A673 (cell line): ENCODE measurements at places on chromosomes 16 and 17.
A peak's percentile ranks its signal among the peaks of the same experiment; 100 is the strongest.

DNA sequence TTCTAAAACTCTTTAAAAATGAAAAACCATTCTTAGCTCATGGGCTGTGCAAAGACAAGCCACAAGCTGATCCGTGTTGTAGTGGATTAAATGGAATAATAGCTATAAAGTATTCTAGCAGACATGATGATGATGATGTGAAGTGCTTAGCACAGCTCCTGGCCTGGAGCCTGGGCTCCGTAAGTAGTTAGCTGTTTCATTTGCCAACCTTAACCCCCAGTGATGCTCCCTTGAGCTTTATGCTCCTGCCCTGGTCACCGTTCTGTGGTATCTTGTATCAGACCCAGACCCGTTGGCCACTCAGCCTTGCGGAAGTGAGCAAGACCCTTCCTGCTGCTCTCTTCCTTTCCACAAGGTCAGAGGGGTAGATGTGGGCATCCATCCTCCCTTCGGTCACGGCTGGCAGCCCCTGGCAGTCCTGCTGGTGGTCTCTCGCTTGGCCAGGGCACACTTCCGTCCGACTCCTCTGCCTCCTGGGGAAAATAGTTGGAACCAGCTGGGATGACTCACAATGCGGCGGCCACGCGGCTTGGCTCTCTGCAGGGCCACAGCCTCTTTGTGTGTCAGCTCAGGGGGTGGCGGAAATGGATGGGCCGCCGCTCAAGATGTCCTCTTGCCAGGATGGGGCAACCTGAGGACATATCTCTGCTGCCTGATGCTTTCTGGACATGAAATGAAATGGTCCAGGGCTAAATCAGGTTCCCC is 79.1 kb downstream of the GPR139 start:
- DNase-seq: no peak

DNA sequence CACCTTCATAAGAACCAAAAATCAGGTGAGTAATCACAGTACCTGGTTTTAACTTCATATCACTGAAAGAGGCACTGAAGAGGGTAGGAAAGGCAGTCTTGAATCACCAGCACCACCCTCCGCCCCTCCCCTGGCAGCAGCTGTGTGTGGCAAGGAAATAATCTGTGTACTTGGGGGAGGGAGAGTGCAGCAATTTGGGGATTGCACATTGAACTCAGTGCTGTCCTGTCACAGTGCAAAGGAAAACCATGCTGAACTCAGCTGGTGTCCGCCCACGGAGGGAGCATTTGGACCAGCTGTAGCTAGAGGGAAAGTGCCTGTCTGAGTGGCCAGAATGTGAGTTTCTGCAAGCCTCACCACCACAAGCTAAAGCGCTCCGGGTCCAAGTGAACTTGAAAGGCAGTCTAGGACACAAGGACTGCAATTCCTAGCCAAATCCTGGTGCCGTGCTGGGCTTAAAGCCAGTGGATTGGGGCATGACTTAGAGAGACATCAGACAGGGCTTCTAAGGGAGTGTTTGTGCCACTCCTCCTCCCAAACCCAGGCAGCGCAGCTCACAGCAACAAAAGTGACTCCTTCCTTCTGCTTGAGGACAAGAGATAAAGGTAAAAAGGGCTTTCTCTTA is 39.7 kb upstream of the ALDH3A1 start:
- peak; percentile 17 for DNase-seq

- DNase-seq: no peak
Observed at GRCh38 chr16:85171759-85172454, 59.6 kb upstream of the CIBAR2 start.

DNA sequence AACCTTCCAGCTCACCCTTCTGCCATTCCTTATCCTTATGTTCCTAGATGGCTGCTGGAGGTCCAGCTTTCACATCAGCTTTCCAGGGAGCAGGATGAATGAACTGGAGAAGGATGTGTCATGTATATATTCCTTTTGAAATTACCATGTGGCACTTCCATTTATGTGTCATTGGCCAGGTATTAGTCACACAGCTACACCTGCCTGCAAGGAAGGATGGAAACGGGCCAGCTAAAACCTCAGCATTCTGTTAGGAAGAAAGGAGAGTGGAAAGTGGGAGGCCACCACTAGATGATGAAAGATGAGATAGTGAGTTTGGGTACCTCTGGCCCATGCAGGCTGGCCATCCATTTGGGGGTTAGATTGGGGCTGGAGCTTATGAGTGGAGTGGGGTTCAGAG is 67.5 kb downstream of the KSR1 start:
- DNase-seq: no peak

DNA sequence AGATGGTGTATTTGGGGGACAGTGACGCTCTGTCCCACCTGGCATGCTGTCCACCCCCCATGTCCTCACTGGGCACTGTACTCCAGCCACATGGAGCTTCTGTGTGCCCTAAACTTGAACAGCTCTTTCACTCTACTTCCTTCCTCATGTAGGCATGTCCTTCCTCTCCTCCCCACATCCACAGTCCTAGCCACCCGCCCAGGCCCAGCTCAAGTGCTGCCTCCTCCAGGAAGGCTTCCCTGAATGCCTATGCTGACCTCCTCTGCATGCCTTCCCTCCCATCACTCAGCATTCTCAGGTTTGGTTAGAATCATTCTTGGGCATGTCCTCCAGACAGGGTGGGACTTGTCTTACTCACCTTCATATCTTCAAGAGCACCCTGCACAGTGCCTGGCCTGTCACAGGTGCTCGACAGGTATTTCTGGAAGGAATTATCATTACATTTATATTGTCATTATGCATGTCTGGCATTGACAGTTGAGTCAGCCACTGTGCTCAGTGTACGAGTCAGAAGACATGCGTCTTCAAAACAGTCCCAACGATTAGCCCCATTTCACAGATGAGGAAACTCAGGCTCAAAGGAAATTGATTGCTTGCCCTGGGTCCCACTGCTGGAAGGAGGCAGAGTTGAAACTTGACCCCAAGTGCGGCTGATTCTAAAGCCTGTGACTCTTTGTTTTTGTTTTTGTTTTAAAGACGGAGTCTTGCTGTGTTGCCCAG is 42.1 kb upstream of the TOB1 start:
- no peak for DNase-seq

GRCh38 chr17:60920107-60920506 is 242.5 kb downstream of the BCAS3 start:
- DNase-seq: no peak

DNA sequence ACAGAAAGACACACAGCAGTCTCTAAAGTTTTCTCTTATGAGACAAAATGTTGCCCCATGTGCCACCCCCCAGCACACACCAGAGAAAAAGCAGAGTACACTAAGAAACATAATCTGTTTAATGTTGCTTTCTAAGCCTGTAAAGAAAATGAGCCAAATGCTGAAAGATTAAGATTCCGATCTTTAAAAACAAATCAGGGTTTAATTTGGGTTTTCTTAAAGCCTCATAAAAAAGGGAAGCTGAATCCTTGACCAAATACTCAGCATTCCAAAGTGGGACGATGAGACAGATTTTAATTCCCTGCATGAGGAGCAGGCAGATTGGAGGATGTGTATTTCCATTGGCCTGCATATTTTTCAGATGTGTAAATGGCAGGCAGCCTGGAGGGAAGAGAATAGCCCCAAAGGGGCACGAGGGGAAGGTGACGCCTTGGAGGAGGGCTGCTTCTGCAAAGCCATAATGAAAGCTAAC is 118.4 kb downstream of the COPRS start:
- no peak for DNase-seq

DNA sequence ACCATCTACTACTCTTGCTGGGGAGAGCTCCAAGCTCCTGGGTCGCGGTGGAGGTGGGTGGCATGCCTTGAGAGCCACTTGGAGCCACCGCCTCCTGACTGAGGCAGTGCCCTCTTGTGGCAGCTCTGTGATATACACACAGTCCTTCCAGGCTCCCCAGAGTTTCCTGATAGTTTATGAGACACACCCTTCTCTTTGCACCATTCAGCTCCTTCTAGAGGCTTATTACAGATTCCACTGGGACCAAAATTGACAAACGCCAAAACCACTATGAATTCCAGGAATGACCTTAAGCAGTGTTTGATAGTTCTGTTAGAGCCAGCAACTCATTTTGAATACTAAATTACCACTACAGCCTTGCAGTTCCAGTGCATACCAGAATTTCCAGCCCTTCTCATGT is 170.1 kb upstream of the CDH13 start:
- DNase-seq: peak; percentile 70

DNA sequence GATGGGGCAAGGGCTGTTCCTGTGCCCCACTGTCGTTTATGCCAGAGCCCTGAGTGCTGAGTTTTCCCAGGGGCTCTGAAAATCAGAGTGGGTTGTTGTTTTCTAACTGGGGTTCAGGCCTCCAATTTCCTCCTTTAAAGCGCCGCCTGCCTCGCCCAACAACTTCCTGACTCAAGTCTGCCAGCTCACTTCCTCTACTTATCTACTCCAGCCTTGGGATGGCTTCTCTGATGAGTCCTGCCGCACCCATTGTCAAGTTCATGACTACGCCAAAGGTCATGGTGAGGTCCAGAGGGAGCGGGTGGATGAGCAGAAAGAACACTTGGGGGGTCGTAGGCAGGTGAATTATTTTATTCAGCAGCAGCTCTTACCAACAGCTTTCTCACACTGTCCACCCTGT is 104.7 kb downstream of the UTP18 start:
- DNase-seq: no peak

- no peak for DNase-seq
Observed at GRCh38 chr17:64073771-64074703, 53.6 kb upstream of the ICAM2 start.

GRCh38 chr17:4898351-4898750 is 985 bp upstream of the C17orf107 start:
- DNase-seq: no peak

- no peak for DNase-seq
Observed at GRCh38 chr16:77850636-77851333, 62.4 kb downstream of the VAT1L start.

DNA sequence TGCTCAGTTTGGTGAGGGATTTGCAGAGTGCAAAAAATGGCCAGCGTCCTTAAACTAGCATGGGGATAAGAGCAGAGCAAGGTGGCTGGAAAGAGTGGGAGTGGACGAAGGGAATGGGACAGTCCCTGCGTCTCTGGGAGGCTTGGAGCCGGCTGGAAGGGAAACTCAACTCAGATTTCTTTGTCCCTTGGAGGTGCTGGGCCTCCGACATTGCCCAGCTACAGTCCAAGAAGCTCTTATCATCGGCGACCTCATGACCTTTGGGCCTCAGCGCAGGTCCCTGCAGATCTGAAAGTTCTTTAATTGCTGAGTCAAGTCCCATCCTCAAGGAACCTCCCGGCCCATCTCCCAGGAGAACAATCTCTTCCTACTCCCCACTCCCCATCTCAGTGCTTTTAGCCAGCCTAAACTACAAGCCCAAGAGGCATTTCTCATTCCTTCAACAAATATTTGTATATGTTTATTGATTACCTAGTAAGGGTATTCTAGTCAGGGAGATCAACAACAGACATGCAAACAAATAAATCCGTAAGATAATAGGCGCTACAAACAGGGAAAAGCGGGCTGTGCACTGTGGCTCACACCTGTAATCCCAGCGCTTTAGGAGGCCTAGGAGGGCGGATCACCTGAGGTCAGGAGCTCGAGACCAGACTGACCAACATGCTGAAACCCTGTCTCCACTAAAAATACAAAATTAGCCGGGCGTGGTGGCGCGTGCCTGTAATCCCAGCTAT is 985 bp upstream of the TMEM107 start:
- DNase-seq: no peak

DNA sequence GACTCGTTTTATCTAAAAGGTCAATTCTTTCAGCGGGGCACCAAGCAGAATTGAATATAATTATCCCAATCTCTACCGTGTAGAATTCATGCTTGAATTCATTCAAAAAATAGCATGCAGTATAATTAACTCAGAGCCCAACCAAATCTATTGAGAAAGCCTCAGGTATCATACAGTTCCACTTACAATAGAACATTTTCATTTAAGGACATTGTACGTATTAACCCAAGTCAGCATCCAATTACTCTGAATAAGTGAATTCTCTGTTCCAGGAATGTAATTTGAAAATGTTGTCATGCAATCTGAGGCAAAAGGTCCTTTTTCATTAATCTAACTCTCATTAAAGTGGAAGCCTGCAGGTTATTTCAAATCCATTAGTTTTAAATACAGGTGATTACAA is 78.5 kb downstream of the SALL1 start:
- no peak for DNase-seq

DNA sequence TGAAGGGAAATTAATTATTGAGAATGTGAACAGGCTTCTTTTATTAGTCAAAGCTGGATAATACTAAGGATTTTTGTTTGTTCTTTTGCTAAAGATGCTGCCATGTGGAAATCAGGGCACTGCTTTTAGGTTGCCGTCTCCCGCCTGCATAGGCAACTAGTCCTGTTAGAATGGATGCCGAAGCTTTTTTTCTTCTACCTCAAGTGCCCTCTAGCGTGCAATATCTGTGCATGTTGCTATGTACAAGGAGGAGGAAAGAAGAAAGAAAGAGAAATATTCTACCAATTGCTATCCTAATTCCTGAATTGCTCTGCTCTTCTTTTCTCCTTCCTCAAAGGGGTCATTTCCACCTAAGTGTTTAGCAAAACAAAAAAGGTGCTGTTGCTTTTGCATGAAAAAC is 5.2 kb upstream of the CDH8 start:
- DNase-seq: peak; percentile 87

- no peak for DNase-seq
Observed at GRCh38 chr17:63629627-63630026, 7.4 kb downstream of the MAP3K3 start.

- peak; percentile 26 for DNase-seq
Observed at GRCh38 chr16:50351116-50351515, 17.7 kb downstream of the BRD7 start.

- DNase-seq: no peak
Observed at GRCh38 chr16:15404792-15405191, 9.2 kb downstream of the MPV17L start.

- DNase-seq: peak; percentile 15
Observed at GRCh38 chr16:12215277-12216105, 239.0 kb downstream of the SNX29 start.

DNA sequence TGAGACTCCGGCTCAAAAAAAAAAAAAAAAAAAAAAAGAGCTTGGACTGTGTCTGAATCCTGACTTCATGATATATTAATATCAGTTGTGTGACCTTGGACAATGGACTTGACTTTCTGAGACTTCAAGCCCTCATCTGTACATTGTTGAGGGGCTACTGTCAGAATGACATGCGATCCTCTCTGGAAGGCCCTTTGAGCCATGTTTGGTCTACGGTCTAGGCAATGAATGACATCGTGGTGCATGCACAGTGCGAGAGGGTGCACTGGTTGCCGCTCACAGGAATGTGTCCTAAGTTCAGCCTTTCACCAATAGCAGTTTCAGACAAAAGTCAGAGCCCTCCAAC is 43.0 kb upstream of the ZNF629 start:
- no peak for DNase-seq

DNA sequence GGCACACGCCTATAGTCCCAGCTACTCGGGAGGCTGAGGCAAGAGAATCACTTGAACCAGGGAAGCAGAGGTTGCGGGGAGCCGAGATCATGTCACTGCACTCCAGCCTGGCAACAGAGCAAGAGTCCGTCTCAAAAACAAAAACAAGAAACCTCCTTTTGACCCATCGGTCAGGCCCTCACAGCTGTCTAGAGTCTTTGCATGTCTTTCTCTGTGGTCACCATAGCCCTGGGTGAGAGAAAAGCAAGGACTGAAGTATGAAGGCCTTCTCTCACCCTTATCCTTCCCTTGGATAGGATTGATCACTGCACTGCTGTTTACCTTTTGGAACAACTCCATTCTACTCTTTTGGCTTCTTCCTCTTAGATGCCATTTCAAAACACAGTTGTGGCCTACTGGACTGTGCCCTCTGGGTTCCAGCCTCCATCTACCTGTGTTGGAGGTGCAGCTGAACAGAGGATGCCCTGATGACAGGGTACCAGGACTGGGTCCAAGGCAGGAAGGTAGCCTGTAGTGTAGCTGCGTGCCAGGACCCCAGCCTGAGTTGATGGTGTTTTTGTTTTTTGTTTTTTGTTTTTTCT is 37.1 kb downstream of the LDHD start:
- DNase-seq: no peak

GRCh38 chr16:50881956-50882355 is 140.1 kb downstream of the CYLD start:
- no peak for DNase-seq
